Stimulated activated CD8-positive, alpha-beta memory T cell treated with anti-CD3 and anti-CD28 coated beads, Interleukin-4, amount 100 ng/mL, for 4 hours (primary cell): ENCODE measurements at places on chromosomes 11 and 22.

- DNase-seq = no peak
These were observed at the start of gene PACSIN3 for GRCh38 chr11:47186076-47186699. Gene PACSIN3 (minus strand): TSS chr11:47186434. CDS start chr11:47182727, 3,707 bp downstream.

GRCh38 chr11:122673701-122674100 lies 18.2 kb downstream of the UBASH3B start:
- DNase-seq = no peak

DNA sequence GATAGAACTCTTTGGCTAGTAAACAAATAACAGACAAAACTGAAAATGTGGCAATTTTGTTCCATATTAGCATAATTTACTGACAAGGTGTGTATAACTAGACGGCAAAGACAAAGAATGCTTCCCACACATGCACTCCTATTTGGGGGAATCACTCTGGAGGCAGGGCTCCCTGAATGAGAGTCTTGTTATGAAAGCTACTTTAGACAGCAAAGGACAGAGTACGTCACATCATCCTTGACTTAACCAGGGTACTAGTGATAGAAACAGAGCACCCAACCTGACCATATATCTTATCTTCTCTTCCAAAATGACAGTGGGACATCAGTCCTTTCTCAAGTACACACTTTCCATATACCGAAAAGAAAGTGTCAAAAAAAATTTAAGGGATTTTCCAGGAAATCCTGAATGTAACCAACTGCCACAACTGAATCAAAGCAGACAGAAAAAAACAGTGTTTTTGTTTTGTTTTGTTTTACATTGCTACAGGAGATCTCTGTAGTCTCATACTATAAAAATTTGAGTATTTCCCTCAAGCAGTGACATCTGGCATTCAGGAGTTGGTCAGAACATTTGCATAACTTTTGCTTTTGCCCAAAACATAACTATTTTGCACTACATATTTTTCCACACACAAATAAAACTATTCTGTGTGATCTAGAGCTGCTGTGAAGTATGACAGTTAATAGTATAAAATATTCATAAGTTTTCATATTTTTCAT lies 98.9 kb downstream of the ARHGAP20 start:
- no peak for DNase-seq

DNA sequence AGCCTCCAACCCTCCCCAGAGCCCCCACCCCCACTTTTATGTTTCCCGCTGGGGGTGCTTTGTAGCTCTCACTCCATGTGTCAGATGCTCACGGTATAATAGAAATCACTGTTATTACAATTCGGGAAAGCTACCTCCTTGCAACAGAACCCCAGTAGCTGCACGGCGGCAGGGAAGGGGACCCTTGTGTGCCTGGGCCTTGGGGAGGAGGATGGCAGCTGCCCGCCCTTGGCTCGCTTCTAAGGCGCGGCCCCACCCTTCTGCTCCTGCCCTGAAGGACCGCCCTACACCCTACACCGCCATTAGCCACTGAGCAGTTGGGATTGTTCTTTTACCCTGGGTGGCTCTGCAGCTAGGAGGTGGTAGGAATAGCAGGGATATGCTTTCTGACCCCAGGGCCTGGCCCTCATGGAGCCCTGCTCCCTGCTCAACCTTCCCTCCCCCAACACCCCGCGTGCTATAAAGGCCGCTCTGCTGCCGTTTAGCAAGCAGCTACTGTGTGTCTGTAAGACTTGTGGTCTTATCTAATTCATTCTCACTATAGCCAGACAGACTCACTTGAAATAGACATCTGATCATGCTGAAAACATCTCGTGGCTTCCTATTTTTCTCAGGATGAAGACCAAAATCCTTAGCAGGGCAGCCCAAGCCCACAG lies 219.7 kb downstream of the CEP164 start:
- no peak for DNase-seq

DNA sequence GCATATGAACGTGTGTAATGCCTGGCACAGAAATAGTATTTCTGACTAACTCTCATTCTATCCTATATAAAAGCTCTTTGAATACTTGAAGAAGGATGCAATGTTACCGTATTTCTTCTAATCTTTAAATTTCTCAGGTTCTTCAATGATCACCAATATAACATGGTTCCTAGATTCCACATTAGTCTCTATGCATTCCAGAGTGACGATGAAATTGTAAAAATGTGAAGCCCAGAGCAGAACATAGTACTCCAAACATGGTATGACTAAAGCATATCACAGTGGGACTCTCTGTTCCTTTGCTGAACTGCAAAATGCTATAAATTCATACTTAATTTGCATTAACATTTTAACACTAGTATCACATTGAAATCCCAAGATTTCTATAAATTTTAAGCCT lies 877.6 kb upstream of the CHORDC1 start:
- DNase-seq = no peak

GRCh38 chr11:110497231-110497978 lies 67.7 kb downstream of the FDX1 start:
- DNase-seq = no peak

- DNase-seq = no peak
These were observed 79.4 kb downstream of the TMPRSS5 start for GRCh38 chr11:113626736-113627135.

DNA sequence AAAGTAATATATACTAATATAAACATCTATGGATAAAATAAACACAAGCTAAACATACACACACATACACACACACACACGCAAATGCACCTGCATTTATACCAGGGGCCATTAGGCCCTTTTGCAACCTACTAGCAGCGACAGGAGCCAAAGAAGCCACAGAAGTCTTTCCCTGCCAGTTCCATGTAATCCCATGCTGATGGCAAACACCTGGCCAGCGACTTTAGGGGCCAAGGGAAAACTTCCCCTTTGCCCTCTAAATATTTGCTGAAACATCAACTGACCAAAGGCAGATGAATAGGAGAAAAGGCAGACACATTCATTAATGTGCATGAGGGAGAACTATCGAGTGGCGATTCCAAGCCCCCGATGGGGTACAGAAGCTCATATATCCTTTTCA lies 14.8 kb upstream of the P2RY2 start:
- no peak for DNase-seq

GRCh38 chr22:48491451-48491941 lies 1336.2 kb downstream of the BRD1 start:
- no peak for DNase-seq

GRCh38 chr11:43944761-43945311 lies 2.4 kb downstream of the C11orf96 start:
- no peak for DNase-seq

GRCh38 chr22:42930810-42931420 lies 73.8 kb upstream of the ARFGAP3 start:
- DNase-seq = no peak

- DNase-seq = no peak
These were observed 67.3 kb upstream of the EED start for GRCh38 chr11:86177302-86177701.

DNA sequence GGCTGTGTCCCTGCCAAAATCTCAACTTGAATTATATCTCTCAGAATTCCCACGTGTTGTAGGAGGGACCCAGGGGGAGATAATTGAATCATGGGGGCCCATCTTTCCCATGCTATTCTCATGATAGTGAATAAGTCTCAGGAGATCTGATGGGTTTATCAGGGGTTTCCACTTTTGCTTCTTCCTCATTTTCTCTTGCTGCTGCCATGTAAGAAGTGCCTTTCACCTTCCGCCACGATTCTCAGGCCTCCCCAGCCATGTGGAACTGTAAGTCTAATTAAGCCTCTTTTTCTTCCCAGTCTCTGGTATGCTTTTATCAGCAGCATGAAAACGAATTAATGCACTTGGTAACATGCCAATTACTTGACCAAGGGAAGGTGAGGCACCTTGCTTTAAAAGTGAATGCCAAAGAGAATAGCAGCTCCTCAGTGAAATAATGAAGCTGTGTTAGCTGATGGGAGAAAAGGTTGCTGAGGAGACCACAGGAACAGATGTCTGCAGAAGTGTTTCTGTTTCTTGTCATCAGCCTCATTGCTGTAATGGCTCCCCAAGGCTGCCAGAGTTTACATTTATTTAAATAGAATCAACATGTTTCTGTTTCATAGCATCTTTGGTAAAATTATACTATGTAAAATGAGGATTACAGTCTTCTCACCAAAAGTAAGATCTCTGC lies 89.0 kb upstream of the CD44 start:
- DNase-seq = no peak

- DNase-seq = no peak
These were observed 48.3 kb downstream of the CEP164 start for GRCh38 chr11:117375960-117376359.

- no peak for DNase-seq
These were observed 45.3 kb upstream of the SERPIND1 start for GRCh38 chr22:20728523-20729190.

- no peak for DNase-seq
These were observed 17.0 kb upstream of the SCGB1A1 start for GRCh38 chr11:62401811-62402210.

DNA sequence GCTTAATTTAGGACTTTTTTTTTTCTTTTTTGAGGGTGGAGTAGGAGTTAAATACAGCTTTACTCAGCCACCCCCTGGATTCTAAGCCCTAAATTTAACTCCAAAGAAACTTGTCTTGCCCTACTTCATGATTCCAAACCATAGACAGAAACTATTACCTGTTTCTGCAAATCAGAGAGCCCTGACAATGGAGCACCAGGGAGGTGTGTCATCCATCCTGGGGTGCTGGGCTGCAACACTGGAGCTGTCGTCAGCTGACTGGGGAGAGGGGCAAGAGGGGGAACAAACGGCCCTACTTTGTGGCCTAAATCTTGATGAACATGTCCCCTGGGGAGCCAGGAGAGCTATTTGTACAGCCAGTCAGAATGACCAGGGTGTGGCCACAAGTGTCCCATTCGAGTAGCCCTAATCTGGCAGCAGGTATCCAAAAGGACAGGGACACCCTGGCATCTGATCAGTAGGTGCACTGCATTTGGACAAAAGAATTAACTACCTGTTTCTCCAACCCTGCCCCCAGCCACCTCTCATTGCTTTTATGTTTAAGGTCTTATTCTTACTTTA lies 50.8 kb downstream of the PLEKHA7 start:
- DNase-seq = no peak

DNA sequence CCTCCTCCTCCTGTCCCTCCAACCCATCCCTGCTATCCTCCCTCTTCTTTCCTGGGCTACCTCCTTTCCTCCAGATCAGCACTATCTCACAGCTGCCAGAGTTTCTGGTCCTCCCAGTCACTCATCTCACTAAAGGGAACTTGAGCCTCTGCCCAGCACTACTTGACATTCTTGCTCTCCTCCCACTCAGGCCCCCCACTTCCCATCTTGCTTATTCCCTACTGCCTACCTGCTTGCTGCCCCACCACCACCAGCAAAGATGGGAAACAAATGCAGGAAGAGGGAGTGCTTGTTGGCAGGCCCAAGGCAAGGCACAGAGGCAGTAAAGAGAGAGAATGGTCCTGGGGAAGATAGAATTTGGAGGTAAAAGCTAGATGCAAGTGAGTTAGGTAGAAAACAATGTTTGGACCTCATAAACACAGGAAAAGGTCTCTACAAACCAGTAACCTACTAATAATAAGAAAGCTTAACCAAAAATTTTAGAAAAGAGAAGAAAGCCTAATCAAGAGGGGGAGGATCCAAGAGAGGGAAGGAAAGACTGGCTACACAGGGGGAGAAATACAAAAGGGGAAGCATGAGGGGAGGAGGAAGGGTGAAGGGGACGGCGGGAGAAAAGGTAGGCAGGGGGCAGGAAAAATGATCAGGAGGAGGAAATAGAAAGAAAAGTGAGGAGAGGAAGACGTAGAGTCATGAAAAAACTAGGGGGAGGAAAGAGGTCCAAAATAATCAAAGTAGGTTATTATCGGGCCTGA lies 63.6 kb downstream of the PAK1 start:
- DNase-seq = no peak

GRCh38 chr11:120208777-120209176 lies 2.1 kb upstream of the OAF start:
- no peak for DNase-seq

DNA sequence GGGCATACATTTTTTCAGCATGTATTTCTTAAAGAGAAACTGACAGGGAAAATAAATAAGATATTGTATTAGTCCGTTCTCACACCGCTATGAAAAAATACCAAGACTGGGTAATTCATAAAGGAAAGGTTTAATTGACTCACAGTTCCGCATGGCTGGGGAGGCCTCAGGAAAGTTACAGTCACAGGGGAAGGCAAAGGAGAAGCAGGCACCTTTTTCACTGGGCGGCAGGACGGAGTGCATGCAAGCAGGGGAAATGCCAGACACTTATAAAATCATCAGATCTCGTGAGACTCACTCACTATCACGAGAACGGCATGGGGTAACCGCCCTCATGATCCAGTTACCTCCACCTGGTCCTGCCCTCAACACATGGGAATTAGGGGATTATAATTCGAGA lies 44.2 kb downstream of the PPFIA1 start:
- DNase-seq = no peak

DNA sequence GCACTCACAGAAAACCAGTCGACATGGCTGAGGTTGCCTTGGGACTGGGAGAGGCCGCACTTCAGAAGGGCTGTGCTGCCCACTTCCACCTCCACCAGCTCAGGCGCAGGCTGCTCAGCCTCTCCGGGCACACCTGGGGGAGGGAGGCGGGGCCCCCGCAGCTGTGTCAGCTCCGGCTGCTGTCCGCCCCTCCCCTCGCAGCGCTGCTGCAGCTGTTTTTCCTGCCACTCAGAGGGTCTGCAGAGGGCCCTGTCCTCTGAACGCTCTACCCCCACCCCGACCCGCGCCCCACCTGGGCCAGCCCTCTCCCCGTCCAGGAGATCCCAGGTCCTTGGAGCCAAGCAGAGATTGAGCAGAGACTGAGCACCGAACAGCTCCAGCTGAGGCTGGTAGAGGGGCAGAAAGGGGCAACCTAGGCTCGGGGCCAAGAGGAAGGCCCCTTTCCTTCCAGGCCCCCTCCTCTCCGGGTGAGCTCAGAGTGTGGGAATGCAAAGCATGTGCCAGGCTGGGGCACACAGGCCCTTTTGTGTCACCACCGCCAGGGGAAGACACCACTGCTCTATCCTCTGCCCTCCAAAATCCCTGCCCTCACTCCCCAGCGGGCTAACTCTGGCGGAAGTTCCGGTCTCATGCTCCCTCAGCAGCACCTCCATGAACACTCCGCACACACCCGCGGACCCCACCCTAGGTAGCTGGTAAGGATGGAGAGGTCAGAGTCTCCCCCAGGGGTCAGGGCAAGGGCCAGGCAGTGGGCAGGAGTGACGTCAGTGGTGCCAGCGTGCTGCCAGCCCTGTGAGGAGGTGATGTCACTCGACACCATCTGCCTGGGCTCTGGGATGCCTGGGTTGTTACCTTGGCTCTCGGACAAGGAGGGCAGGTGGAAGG lies 1.6 kb downstream of the MCAM start:
- DNase-seq = no peak

DNA sequence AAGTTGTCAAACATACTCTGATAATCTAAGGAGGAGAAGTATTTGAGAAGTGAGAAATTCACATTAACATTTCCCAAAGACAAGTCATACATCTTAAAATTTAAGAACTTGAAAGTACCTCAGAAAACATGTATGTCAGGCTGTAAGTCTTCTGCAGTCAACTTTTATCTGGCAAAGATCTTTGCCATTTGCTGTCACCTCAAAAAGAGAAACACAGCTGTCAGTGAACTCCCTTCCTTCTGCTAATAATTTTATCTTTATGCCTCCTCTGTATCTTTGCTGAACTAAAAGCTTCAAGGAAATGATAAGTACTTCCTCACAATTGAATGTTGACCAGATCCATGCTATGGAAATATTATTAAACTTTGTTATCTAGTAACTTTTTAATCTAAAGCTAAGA lies 18.7 kb downstream of the TTC17 start:
- DNase-seq = no peak
